ENCODE measurements at places on chromosomes 1 and 21. TPM values are rescaled to one million over a fixed set of nuclear protein-coding genes. Genes with fewer than 3 reads are reported as not detected.

GTF2B gene
- total RNA-seq = 52.7 TPM

CFAP141 gene
- not detected for total RNA-seq

HSD11B1 gene
- total RNA-seq = not detected

PTPN14 gene
- 19.8 TPM for total RNA-seq

PLA2G2F gene
- not detected for total RNA-seq

TMEM52 gene
- 21.9 TPM for total RNA-seq

ANKRD34A gene
- under 0.01 TPM for total RNA-seq

TSPAN2 gene
- 6.8 TPM for total RNA-seq

SEC16B gene
- total RNA-seq = 5.7 TPM

ACP6 gene
- 7.8 TPM for total RNA-seq

CACHD1 gene
- total RNA-seq = 12.5 TPM
